Foreskin keratinocyte (primary cell): ENCODE measurements at places on chromosomes 5 and 9. TPM values are rescaled to one million over a fixed set of nuclear protein-coding genes. Genes with fewer than 3 reads are reported as not detected.

EIF4EBP3 gene
- total RNA-seq, result 2.5 and 4.4 TPM in 2 replicates

EGFLAM gene
- 0.63 TPM in 1 of 2 replicates, not detected in the other for total RNA-seq

FOXD4 gene
- 0.10 and 0.14 TPM in 2 replicates for total RNA-seq

ANGPTL2 gene
- 0.32 and 0.37 TPM in 2 replicates for total RNA-seq

LECT2 gene
- not detected in 2 replicates for total RNA-seq

PCDHA9 gene
- not detected in 2 replicates for total RNA-seq

C5orf34 gene
- 5.4 and 6.4 TPM in 2 replicates for total RNA-seq

CRHBP gene
- total RNA-seq, result not detected in 2 replicates

C9orf153 gene
- 0.28 TPM in 1 of 2 replicates, not detected in the other for total RNA-seq

TENT4A gene
- total RNA-seq, result 14.9 and 20.9 TPM in 2 replicates

CDO1 gene
- total RNA-seq, result 0.18 and 0.20 TPM in 2 replicates

PARP8 gene
- total RNA-seq, result 20.2 and 21.8 TPM in 2 replicates

RASEF gene
- 0.07 and 0.31 TPM in 2 replicates for total RNA-seq

IL9 gene
- total RNA-seq, result not detected in 2 replicates

WDR5 gene
- 46.0 and 53.1 TPM in 2 replicates for total RNA-seq

TDRD7 gene
- 16.7 and 16.9 TPM in 2 replicates for total RNA-seq

TNFSF8 gene
- total RNA-seq, result not detected in 2 replicates

FOXI1 gene
- not detected in 2 replicates for total RNA-seq

IFNA21 gene
- total RNA-seq, result not detected in 2 replicates
